ENCODE measurements at places on chromosomes 12 and 14. TPM values are rescaled to one million over a fixed set of nuclear protein-coding genes. Genes with fewer than 3 reads are reported as not detected.

The IRAK3 gene
- 0.02 TPM for total RNA-seq

The NOS1 gene
- not detected for total RNA-seq

The PTPRR gene
- 1.3 TPM for total RNA-seq

The RNASE3 gene
- total RNA-seq, result not detected

GRCh38 chr14:69580009-69580577, 5.4 kb upstream of the CCDC177 start:
- peak; percentile 32 for DNase-seq

DNA sequence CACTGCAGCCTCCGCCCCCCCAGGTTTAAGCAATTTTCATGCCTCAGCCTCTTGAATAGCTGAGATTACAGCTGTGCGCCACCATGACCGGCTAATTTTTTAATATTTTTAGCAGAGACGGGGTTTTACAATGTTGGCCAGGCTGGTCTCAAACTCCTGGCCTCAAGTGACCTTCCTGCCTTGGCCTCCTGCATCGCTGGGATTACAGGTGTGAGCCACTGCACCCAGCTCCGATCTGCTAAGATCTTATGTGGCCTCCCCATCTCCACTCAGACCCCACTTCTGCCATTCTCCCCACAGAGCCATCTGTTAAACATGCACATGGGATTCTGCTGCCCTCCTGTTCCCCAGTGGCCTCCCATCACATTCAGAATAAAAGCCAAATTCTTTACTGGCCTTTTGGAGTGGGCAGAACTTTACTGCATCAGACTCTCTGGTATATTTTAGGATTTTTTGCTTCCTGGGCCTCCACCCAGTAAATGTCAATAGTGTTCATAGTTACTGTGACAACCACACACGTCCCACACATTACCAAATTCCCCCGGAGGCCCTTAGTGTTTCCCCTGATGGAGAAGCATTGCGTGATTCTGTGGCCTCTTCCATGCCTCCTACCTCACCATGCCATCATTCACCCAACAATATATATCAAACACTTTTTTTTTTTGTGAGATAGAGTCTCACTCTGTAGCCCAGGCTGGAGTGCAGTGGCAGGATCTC, 96.3 kb downstream of the PTPN11 start:
- no peak for DNase-seq

GRCh38 chr12:79370021-79370420, 320.7 kb downstream of the PAWR start:
- DNase-seq, result no peak

GRCh38 chr12:57528176-57528575, 5.6 kb downstream of the MBD6 start:
- DNase-seq, result no peak

DNA sequence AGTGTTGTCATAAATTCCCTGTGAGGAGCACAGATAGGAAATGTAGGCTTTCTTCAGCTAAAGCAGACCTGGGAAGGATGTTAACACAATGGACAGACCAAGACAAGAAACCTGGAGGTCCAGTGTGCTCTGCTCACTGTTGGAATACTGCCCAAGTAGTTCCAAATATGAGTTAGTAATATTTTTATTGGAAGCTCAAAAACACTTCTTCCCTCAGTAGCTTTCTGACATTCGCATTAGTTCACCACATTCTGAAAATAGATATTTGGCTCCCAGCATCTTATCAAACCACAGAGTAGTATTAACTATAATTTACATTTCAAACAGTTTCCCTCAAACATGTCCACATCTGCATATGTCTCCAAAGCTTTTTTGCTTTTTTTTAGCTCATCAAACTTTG, 74.8 kb upstream of the PYGL start:
- DNase-seq, result no peak

DNA sequence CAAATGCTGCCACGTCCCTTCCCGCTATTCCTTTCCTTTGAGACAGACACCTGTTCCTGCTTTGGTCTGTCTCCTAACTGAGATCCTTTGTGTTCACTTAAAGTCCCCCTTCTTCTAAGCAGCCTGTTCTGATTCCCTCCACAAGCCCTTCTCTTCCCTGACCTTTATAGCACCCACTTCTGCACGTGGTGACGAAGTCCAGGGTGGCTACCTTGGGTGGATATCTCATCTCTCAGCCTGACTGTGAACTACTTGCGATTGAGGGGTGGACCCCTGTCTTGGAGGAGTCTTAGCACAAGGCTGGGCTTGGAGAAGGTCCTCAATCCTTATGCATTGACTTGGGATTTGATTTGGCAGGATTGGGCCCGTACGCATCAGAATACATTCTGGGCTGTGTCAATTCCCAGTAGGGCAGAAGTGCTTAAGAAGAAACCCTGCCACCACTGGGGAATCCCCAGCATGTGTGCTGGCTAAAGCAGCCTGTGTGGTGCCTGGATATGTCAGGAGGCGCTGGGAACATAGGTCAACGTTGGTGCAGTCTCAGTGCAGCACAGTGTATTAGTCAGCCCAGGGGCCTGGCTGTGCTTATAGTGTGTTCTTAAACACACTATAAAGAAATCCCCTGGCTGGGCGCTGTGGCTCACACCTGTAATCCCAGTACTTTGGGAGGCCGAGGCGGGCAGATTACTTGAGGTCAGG, 23.6 kb downstream of the KRT80 start:
- DNase-seq, result no peak

GRCh38 chr12:62971769-62972525, 37.0 kb upstream of the PPM1H start:
- no peak for DNase-seq

GRCh38 chr12:94872007-94872653, 131.4 kb downstream of the NDUFA12 start:
- DNase-seq, result no peak

DNA sequence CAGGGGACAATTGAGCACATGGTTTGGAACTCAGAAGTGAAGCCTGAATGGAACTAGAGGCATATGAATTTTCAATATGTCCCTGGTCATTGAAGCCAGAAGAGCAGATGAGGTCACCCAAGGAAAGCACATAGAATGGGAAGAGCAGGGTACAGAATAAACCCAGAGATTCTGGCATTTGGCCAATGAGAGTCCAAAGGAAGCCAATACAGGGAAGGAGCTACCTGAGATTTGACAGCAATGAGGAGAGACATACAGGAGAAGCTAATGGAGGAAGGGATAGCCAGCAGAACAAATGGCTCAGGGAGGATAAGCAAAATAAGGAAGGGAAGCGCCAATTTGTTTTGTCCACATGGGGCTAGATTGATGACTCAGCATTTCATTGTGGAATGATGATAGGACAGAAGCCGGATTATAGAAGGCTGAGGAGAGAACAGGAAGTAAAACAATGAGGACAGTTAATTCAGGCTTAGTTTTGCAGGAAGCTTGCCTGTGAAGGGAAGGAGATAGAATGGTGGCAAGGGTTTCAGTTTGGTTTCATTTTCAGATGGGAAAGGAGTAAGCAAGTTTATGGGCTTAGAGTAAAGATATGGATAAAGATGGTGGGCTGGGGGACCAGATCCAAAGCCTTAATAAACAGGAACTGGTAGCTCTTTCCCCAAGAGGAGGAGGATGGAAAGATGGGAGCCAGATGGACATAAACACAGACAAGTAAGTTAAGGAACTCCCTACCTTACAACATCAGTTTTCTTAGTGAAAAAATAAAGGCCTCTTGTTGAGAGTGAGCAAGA, 3.2 kb upstream of the SPTSSA start:
- peak; percentile 56 for DNase-seq

DNA sequence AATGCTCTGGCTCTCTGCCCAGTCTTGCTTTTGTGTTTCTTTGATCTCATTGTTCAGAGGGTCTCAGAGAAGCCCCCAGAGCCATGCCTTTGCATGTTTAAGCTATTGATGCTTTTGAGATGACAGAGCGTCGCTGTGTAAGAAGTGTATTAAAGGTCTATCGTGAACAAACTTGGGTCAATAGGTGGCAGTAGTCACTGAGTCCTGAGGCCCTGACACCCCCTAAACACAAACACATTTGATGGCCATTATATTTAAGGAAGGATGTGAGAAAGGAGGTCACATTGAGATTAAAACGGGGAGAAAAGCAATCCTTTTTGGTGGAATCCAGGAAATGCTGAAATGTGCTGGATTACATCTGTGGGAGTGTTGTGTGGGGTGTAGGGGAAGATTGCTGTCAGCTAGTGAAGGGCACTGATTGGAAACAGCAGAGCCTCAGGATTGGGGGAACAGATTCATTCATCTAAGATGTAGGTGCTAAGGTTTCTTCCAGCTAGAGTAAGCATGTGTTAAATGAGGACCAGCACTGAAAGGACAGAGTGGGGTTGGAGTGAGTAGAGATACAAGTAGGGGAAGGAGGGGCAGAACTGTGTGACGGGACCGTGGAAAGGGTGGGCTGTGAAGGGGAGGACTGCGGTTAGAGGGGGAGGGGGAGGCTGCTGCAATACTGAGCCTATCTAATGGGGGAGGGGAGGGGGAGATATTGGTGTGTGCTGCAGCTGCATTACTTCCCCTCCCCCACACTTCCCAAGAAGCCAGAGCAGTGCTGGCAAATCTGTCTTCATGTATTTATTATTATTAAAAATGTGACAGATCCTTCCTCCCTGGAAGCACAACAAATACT, 12.7 kb downstream of the NGDN start:
- DNase-seq, result no peak

- peak; percentile 15 for DNase-seq
Observed at GRCh38 chr12:68587448-68587873, 23.2 kb upstream of the RAP1B start.

- no peak for DNase-seq
Observed at GRCh38 chr14:30808576-30808975, 65.8 kb upstream of the COCH start.

All from H4 (cell line).